T-helper 22 cell (primary cell): ENCODE measurements at places on chromosomes 11 and 22.

GRCh38 chr11:69642549-69642912 is 1.6 kb downstream of the CCND1 start:
- no peak for DNase-seq

- no peak for DNase-seq
Observed at GRCh38 chr11:103898577-103899336, 137.7 kb upstream of the DDI1 start.

DNA sequence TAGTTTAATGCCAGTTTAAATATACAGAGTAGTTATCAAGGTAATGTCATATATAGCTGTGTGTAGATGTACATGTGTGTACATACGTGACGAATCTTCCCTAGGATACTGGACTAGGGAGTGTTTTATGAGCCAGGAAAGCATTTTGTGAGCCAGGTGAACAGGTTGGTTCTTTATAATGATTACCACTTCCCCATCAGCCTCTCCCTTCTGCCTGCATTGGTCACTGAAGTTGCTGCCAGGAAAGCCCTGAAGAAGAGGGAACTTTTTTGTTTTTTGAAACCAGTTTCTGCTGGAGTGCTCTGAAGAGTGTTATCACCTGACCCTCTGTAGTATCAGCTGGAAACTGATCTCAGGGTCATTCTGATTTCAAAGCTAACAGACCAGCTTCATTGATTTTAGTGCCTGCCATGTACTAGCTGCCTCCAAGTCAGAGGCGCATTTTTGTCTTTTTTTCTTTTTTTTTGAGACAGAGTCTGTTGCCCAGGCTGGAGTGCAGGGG is 14.2 kb upstream of the ST14 start:
- DNase-seq: no peak

GRCh38 chr22:17239156-17239701 is 20.0 kb upstream of the ADA2 start:
- no peak for DNase-seq

DNA sequence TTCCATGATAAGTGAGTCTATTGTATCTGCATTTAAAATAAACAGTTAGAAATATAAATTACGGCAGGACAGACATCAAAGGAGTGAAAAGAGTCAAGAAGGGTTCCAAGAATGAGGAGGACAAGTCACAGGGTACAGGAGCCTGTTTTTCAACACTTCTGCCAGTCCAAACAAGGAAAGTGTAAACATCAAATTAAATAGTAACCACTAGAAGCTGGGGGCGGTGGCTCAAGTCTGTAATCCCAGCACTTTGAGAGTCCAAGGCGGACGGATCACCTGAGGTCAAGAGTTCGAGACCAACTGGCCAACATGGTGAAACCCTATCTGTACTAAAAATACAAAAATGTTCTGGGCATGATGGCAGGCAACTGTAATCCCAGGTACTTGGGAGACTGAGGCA is 219.6 kb downstream of the LUZP2 start:
- DNase-seq: no peak

DNA sequence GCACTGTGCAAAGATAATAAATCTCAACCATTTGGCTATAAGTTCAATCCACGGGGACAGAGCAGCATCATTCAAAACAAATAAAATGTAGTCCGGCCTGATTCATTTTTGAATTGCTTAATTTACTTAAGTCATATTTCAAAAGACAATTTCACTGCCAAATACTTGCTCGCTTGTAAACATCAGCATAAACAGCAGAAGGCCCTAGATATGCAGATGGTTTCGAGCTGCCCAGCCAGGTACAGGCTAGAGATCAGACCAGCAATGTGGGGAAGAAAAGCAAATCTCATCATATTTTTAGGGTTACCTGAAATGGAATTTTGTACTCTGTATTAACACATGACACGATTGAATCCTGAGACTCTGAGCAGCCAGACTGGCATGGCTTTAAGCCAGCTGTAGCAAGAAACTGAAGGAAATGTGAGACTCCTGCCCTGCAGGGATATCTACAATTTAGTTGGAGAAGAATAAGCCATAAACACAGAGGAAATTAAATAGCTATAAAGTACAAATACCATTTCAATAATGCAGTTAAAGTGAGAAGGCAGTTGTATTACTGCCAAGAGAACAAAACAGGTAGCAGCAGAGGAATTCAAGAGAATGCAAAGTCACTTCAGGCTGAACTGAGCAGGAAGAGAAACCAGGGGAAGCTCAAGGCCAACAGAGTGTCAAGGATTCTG is 440.3 kb downstream of the ETS1 start:
- DNase-seq: no peak

GRCh38 chr22:29331658-29332300 is 16.3 kb upstream of the RASL10A start:
- no peak for DNase-seq

GRCh38 chr11:44095506-44096359 is at the start of gene EXT2:
Gene EXT2, plus strand, starts transcription at chr11:44095678. Its CDS starts 12,035 bp downstream, at chr11:44107713.
- DNase-seq: peak; percentile 70

DNA sequence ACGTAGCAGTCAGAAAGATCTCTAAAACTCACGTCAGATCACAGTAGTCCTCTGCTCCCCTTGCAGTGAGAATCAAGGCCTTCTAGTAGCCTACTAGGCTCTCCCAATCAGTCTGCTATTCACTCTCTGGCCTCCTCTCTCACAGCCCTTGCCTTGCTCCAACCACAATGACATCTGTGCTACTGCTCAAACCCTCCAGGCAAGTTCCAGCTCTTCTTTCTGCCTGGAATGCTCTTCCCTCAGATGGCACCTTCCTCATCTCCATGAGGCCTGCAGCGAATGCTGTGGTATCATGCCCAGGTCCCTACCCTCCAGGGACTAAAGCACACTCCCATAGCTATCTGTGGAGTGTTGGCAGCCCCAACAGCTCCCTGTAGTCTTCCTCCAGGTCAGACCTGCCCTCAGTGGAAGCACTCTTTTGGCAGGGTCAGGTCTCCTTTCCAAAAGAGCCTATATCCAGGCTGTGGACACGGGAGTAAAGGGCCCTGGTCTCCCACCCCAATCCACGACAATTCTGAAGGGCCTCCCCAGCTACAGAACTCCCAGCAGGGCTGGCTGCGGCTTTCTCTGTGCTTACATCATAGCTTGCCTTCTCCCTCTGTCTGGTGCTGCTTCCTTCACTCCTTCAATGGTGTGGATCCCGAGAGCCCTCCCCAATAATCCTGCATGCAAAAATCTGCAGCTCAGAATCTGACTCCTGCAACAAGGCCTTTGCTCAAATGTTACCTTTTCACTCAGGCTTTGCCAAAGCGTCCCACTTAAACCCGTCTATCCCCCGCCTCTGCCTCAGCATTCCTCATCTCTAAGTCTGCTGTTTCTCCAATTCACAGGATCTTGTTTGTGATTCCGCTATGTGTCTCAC is 8.9 kb downstream of the HIRA start:
- no peak for DNase-seq

- no peak for DNase-seq
Observed at GRCh38 chr11:31973172-31973571, 117.7 kb upstream of the RCN1 start.

GRCh38 chr11:68296344-68297051 is 15.9 kb upstream of the LRP5 start:
- DNase-seq: no peak

DNA sequence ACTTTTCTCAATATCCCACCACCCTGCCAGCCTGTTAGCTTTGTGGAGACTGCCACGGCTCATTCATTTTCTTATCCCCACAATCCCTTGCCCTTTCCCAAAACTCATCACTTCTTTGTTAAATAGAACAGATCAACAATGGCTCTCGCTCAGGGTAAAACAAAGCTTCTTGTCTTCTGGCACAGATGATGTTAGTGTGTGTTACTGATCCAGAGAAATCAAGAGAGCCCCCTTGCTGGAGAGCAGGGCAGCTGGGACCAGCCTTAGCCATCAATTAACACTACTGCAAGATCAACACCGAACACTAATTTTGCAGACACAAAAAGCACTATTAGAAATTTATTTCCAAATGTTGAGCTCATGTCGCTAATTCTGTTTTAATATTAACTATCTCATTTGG is 420.9 kb downstream of the TENM4 start:
- no peak for DNase-seq

DNA sequence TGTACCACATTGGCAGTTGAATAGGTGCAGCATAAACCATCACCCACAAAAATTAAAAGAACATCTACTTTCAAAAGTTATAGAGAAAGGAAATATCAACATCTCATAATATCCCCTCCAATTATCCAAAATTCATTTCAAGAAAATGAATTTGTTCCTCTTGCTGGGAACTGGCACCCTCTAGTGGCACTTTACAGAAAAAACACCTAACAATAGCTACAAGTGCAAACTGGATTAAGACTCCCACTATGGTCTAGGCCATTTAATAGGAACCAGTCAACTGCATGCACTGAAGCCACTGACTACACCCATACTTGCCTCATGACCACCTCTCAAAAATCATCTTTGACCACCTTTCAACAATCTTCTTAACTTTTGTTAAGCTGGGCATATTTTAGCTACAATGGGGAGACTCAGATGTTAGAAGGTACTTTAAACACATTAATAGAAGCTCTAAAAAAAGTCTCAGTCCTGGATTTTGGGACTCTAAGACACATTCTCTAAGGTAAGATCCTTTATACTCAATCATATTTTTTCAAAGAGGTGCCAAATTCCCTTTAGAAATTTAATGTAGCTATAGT is 17.3 kb downstream of the TRAF6 start:
- DNase-seq: peak; percentile 3

GRCh38 chr22:20863366-20863765 is 4.6 kb downstream of the SNAP29 start:
- no peak for DNase-seq

DNA sequence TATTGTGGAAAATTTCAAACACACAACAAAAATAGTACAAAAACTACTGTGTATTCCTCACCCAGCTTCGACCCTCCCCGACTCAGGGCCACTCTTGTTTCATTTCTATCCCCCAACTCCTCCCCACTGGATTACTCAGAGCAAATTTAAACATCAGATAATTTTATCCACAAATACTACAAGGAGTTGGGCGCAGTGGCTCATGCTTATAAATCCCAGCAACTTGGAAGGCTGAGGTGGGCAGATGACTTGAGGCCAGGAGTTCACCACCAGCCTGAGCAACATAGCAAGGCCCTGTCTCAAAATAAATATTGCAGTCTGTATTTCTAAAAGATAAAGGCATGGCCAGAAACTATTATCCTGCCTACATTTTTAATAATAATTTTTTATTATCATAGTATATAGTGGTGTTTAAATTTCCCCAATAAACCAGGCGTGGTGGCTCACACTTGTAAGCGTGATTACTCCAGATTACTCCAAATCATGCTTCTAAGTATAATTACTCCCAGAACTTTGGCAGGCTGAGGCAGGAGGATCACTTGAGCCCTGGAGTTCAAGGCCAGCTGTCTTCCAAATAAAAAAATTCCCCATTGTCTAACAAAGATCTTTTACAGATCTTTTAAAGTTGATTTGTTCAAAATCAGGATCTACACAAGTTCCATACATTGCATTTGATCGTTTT is 39.8 kb downstream of the LRRC32 start:
- DNase-seq: no peak

DNA sequence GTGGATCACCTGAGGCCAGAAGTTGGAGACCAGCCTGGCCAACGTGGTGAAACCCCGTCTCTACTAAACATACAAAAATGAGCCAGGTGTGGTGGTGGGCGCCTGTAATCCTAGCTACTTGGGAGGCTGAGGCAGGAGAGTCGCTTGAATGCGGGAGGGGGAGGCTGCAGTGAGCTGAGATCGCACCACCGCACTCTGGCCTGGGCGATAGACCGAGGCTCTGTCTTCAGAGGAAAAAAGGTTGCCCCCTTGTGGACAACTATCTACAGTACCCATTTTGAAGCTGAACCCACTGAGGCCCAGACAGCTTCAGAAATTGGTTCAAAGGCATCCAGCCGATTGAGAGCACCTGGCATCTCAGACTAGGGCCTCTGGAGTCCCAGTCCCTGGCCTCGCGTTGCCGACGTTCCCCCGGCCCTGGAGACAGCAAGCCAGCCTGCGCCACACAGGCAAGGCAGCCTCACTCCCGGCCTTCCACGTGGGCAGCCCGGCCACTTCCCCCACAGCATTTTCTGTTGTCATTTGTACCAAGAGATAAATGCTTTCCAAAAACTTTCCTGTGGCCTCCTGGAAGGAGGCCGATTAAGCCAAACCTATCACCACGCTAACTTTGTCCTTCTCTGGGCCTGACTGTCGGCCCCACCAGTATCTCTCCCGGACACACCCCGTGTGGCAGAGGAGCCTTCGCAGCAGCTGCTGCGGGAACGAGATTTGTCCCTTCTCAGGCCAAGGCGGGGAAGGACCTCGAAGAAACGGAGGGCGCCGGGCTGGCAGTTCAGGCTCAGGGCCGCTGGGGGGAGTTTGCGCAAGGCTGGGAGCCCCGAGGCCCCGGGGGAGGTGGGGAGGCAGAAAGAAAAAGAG is 82.8 kb downstream of the FLI1 start:
- DNase-seq: peak; percentile 23

- no peak for DNase-seq
Observed at GRCh38 chr11:26828288-26828687, 106.4 kb upstream of the SLC5A12 start.

- no peak for DNase-seq
Observed at GRCh38 chr11:101129203-101129943, at the start of gene PGR. Gene PGR, minus strand, starts transcription at chr11:101129813. Its CDS starts 743 bp downstream, at chr11:101129070.

DNA sequence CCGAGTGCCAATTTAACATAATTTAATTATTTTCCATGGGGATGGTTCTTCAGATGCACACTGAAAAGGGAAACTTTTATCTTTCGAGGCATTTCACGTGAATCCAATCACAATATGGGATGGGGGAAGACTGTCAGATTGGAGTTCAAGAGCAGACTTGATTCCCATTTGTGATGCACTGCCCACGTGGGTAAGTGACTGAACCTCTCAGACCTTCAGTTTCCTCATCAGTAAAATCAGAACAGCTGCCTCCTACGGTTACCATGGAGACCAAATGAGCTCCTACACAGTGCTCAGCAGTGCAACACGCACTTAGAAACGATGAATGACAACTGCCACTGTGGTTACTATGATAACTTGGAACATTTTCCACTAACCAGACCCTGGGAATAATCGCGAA is 21.7 kb downstream of the KIAA0930 start:
- DNase-seq: no peak

DNA sequence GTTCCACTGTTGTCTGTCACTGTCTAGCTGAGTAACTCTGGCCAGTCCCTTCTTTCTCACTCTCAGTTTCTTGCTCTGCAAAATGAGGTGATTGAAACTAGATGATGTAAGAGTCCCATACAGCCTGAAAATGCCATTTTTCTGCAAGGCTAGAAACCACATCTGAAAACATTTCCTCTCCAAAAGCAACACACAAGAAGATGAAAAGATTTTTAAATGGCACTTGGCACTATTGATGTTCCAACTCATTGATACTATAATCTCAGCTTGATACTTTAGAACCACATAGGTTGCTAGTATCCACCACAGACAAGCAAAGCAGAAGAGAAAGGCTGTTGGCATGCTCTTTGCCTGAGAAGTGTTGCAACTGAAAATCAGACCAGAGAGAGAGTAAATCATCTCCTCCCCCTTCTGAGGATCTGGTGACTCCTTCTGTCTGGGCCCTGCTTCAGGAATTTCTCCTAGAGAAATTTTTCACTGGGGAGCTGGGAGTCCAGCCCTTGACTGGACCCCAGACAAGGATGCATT is 1217.9 kb downstream of the LRRC4C start:
- DNase-seq: no peak
